Left renal pelvis (tissue), 4 donors: ENCODE measurements at places on chromosomes 12 and 14. TPM values are rescaled to one million over a fixed set of nuclear protein-coding genes. Genes with fewer than 3 reads are reported as not detected.

GRCh38 chr14:100575266-100575995 lies 11.8 kb downstream of the BEGAIN start:
- no peak for DNase-seq

GRCh38 chr12:946631-947030 lies 2.9 kb downstream of the RAD52 start:
- no peak for DNase-seq

- no peak for DNase-seq
Observed at GRCh38 chr14:102848830-102849525, 71.7 kb downstream of the TRAF3 start.

- DNase-seq = no peak
Observed at GRCh38 chr14:80005561-80005960, 205.7 kb downstream of the DIO2 start.

- DNase-seq = peak; percentile 37
Observed at GRCh38 chr12:96907671-96908422, 790 bp downstream of the NEDD1 start.

DNA sequence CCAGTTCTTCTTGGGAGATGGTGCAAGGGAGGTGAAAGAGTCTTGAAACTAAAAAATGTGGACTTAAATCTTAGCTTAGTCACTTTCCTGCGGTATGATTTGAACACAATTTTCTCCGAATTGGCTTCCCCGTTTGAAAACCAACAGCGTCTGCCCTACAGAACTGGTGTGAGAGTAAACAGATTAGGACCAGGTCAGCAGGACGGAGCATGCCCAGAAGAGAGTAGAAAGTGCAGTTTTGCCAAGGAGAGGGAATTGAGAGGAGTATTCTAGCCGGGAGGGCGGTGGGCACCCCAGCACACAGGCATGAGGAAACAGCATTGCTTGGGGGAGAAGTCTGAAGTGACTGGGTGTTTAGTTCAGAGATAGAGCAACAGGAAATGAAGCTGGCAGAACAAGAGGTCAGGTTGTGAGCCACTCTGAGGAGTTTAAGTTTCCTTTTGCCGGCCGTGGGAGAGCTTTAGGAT lies 927.1 kb downstream of the VRK1 start:
- DNase-seq = no peak

DNA sequence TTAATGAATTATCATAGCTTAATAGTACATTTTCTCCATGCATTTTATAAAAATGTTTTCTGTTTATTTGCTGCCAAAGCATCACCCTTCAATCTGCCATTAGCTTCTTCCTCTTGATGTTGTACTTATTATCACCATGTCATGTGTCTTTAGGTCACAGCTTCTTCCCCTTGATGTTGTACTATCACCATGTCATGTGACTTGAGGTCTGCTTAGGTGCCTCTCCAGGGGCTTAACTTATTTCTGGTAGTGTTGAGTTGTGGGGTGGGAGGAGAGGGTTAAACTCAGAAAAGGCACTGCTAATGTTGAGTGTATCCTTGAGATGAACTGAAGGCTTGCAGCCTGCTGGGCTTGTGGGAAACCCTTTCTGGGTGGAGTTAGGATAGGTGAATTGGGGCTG lies 87.8 kb downstream of the DAAM1 start:
- DNase-seq = no peak

- no peak for DNase-seq
Observed at GRCh38 chr12:57154804-57155434, 7.5 kb upstream of the LRP1-AS start.

- no peak for DNase-seq
Observed at GRCh38 chr12:25051656-25052195, 102.8 kb upstream of the BCAT1 start.

The POTEG gene
- not detected for polyA plus RNA-seq

The SLC4A8 gene
- polyA plus RNA-seq = 3.7 TPM

The NR4A1 gene
- polyA plus RNA-seq = 24.4 TPM

The TM7SF3 gene
- polyA plus RNA-seq = 88.9 TPM

The ACVRL1 gene
- 21.4 TPM for polyA plus RNA-seq

The ABCD2 gene
- polyA plus RNA-seq = 0.11 TPM
